ENCODE measurements at places on chromosomes 2 and 18.

- DNase-seq, result no peak
Observed at GRCh38 chr18:74420926-74421325, 36.2 kb downstream of the DIPK1C start.

GRCh38 chr18:6054256-6054842 is 159.0 kb upstream of the TMEM200C start:
- DNase-seq, result no peak

GRCh38 chr2:15610430-15610952 is 18.8 kb downstream of the DDX1 start:
- no peak for DNase-seq

GRCh38 chr18:4813708-4814107 is 358.6 kb upstream of the DLGAP1 start:
- DNase-seq, result no peak

GRCh38 chr2:195838002-195838401 is 181.0 kb downstream of the SLC39A10 start:
- DNase-seq, result no peak

DNA sequence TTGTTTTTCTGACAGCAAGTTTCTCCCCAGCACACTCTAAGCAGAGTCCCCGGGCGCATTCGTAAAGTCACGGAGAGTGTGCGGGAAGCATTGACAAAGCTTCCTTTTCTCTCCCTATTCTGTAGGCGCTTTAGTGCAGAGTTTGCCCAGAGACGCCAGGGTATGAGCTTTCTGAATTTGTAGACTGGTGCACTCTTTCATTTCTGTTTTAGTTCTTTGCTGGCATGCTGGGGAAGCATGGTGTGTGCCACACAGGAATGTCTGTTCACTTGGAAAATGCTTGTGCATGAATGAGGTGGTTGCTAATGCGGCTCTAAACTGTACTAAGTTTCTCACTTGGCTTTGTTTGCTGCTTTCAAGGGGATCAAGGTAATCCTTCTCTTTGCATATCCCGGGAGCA is 102.6 kb downstream of the RTN4 start:
- no peak for DNase-seq

DNA sequence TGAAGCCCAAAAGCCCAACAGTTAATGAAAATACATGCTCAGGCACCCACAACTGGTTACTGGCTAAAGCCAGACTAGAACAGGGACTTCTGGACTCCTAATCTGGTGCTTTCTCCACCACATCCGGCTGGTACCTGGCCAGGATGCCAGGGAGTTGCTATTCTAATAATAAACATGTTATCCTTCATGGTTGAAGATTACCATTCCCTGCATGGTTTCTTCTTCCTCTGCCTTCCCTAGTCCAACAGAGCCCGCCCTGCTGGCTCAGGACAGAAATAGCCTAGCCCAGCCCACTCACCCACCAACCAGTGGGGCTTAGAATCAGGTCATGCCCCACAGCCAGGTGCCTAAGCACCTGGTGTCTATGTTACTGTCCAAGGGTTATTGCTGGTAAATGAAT is 184.2 kb downstream of the TMEM247 start:
- DNase-seq, result peak; percentile 19

DNA sequence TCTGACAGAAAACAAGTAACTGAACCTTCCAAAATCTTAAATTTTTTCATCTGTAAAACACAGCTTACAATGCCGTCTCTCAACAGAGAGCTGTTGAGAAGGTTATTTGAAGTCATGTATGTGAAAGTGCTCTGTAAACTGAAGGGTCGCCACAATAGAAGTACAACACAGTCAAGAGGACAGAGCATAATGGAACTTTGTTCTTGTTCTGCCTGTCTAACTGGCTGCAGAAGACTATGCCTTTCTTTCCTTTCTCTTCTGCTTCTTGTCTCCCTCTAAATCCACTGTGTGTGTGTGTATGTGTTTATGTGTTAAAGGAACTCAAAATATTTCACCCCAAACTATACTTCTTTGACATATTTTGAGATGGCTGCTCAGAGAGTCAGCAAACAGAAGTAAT is 365.8 kb upstream of the RND3 start:
- DNase-seq, result no peak

DNA sequence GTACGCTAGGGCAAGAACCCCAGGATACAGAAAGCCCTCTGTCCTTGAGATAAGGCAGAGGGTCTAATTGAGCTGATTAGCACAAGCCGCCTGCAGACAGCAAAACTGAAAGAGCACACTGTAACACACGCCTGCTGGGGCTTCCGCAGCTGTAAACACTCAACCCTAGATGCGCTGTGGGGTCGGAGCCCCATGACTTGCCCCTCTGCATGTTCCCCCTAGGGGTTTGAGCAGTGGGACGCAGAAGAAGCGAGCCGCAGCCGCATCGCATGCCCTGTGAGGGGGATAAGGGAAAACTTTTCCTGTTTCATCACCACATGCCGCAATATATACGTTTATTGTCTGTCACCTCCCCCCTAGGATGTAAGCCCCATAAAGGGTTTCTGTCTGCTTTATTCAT is 384.6 kb downstream of the PLCL1 start:
- no peak for DNase-seq

GRCh38 chr2:120343100-120343432 is 2.9 kb upstream of the INHBB start:
- DNase-seq, result no peak
